Hematopoietic multipotent progenitor cell (in vitro differentiated cells): ENCODE measurements at places on chromosomes 7 and 10.

GRCh38 chr7:137998250-137998649, 3.6 kb downstream of the CREB3L2 start:
- no peak for DNase-seq

GRCh38 chr7:92758796-92759431, 77.5 kb downstream of the CDK6 start:
- no peak for DNase-seq

DNA sequence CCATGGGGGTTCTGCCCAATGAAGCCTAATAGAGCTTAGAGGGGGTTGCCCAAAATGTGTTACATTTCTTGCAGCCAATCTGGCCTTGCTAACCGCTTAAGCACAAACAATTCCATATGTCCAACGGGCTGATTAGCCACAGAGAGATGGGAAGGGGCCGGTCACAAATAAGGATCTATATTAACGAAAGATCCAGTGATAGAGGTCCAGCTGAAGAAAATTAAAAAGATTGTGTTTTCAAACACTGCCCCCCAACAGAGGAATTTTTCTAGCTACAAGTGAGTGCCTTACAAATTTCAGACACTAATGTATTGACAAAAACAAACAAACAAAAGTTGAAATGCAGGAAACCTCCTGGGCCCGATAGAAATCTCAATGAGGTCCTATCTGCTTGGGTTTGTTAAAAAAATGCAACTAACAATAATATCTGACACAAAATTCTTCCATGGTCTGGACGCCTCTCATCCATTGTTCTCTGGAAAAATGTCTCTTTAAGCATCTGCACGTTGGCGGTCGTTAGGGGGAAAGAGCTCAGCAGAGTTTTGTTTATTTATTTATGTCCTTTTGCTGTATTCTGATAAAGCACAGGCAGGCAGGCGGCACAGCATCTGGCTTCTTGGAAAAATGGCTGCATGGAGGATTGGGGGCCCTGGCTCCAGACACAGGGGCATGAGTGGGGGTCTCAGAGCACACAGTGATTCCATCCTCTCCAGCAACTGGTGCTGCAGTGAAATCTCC, 402.0 kb downstream of the RPS24 start:
- DNase-seq: no peak

DNA sequence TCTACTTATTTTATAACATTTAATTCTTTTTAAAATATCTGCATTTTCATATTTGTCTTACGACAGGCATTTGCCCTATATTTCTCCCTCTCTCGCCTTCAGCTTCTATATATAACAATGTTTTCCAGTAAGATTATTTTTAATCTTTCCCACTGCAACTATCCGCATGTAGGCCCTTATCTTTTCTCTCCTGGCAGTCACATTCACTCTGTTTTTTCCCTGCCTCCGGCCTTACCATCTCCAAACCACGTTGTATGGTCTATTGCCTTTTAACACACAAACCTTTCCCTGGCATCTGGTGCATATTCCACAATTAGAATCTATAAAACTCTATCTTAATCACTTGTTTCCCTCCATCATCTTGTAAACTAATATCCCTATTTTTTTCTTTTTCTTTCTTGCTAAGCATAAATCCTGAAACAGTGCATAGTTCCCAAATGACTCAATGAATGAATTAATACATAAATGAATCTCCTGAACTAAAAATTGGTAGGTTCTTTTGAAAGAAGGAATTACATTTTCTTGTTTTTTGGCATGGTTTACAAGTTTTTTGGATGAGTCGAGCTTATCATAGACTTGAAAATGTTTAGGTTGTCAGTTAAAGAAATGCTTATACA, 173.2 kb downstream of the SEMA3A start:
- DNase-seq: no peak

DNA sequence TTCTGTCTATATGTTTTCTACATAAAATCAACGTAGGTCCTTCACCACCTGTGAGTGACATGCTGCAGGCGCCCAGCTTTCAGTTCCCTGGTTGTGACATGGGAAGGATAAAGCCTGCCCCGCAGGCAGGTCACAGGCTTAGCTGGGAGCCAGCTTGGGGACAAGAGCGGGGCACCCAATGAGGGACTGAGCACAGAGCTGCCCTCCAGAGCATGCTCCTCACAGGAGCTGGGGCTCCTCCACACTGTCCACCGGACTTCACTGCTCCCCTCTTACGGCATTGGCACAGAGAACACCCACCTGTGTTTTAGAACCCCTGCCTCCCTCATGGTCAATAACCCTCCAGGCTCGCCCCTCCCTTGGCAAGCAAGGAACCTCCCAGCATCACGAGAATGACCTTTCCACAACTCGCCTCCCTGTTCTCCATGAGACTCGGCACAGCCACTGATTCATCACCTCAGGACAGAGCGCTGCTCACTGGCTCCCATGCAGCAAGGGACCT, 187.1 kb downstream of the TNS3 start:
- no peak for DNase-seq
